Lung (tissue), 17 donors: ENCODE measurements at places on chromosomes 4 and X. TPM values are rescaled to one million over a fixed set of nuclear protein-coding genes. Genes with fewer than 3 reads are reported as not detected.
A peak's percentile ranks its signal among the peaks of the same experiment; 100 is the strongest.

GRCh38 chr4:71187404-71188155, 151.2 kb upstream of the SLC4A4 start:
- peak overlapping the region; percentile 53 for H3K4me3 ChIP-seq
- peak; percentile 78 for DNase-seq
- no peaks in the 10 kb centered on the region for H3K36me3 ChIP-seq
- peaks cover 15% of the 10 kb centered on the region for H3K4me1 ChIP-seq
- peak overlapping the region; percentile 94 for H3K27ac ChIP-seq

Gene PALLD
- 94.7 TPM for total RNA-seq

Gene C1QTNF7
- total RNA-seq: 10.5 TPM

- H3K4me3 ChIP-seq: no peak overlapping the region
- H3K4me1 ChIP-seq: no peaks in the 10 kb centered on the region
- no peaks in the 10 kb centered on the region for H3K27me3 ChIP-seq
- no peaks in the 10 kb centered on the region for H3K36me3 ChIP-seq
- no peak for DNase-seq
- no peak overlapping the region for H3K27ac ChIP-seq
These were observed 14.0 kb upstream of the TTC29 start for GRCh38 chr4:146959692-146960091.

Gene SPATA18
- 33.4 TPM for total RNA-seq

Gene CLCN4
- total RNA-seq: 9.3 TPM

GRCh38 chr4:52234561-52235440, 183.7 kb downstream of the SPATA18 start:
- no peak overlapping the region for H3K27ac ChIP-seq
- H3K4me1 ChIP-seq: no peaks in the 10 kb centered on the region
- no peaks in the 10 kb centered on the region for H3K36me3 ChIP-seq
- no peaks in the 10 kb centered on the region for H3K27me3 ChIP-seq
- no peak overlapping the region for H3K4me3 ChIP-seq

- H3K27ac ChIP-seq: no peak overlapping the region
- no peaks in the 10 kb centered on the region for H3K36me3 ChIP-seq
- no peaks in the 10 kb centered on the region for H3K27me3 ChIP-seq
- H3K4me3 ChIP-seq: no peak overlapping the region
- DNase-seq: peak; percentile 35
These were observed 60.4 kb downstream of the SORCS2 start for GRCh38 chr4:7252510-7253340.

Gene HTN1
- not detected for total RNA-seq

DNA sequence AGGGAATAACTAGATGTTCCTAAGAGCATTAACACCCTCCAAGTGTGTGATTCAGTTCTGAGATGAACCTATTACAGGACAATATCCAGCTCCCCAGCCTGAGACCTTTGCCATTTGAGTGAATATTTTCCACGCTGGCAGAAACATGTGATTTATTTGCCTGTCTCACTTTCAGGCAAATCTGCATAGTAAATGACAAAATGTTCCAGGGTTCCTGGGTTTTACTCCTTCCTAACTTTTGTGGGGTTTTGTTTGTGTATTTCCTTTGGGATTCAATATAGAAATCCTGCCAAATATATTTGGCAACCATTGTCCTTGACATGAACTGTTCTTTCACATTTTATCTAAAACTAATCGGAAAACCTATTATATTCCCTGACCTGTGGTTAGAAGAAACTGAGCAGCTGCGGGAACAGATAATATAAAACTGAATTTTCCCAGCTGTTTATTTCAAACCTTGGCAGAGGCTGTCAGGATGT, 12.5 kb downstream of the F8 start:
- no peak overlapping the region for H3K4me3 ChIP-seq
- no peak overlapping the region for H3K27ac ChIP-seq
- H3K36me3 ChIP-seq: no peaks in the 10 kb centered on the region
- H3K4me1 ChIP-seq: peaks cover 9% of the 10 kb centered on the region
- peak; percentile 60 for DNase-seq
- no peaks in the 10 kb centered on the region for H3K27me3 ChIP-seq

Gene BEX1
- total RNA-seq: 0.89 TPM

- H3K4me3 ChIP-seq: no peak overlapping the region
- H3K36me3 ChIP-seq: no peaks in the 10 kb centered on the region
- no peak overlapping the region for H3K27ac ChIP-seq
- no peaks in the 10 kb centered on the region for H3K4me1 ChIP-seq
- H3K27me3 ChIP-seq: no peaks in the 10 kb centered on the region
These were observed 203.5 kb downstream of the PPARGC1A start for GRCh38 chr4:23686169-23686897.

GRCh38 chr4:36835246-36835645, 409.3 kb upstream of the NWD2 start:
- DNase-seq: no peak
- H3K4me1 ChIP-seq: no peaks in the 10 kb centered on the region
- no peak overlapping the region for H3K4me3 ChIP-seq

DNA sequence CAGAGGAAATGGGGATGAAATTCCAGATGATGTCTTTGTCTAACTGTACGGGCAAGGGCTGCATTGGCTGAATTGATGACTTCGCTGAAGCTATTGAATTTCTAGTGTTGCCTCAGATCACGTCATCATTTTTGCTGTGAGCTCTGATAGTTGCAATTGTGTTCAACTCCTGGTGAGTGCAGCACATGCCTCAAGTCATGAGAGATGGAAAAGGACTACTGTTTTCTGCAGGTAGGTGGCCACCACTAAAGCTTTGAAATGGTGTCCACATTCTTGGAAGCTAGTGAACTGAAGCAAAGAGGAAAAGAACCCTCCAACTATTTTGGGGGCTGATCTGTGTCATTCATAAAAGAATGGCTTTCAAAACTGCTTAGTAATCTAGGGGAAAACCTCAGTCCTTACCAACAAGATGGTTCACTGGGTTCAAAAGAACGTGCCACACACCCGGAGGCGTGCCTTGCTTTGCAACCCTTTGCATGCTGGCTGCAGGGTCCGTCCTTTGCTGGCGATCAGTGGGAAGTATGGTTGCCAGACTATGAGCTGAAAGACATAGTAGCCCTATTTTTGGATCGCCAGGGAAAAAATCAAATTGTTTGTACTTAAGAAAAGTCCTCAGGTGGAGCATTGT, 88.1 kb upstream of the STOX2 start:
- no peaks in the 10 kb centered on the region for H3K36me3 ChIP-seq
- H3K4me1 ChIP-seq: no peaks in the 10 kb centered on the region
- no peaks in the 10 kb centered on the region for H3K27me3 ChIP-seq

Gene SSX2
- total RNA-seq: not detected

Gene BMPR1B
- total RNA-seq: 2.3 TPM

DNA sequence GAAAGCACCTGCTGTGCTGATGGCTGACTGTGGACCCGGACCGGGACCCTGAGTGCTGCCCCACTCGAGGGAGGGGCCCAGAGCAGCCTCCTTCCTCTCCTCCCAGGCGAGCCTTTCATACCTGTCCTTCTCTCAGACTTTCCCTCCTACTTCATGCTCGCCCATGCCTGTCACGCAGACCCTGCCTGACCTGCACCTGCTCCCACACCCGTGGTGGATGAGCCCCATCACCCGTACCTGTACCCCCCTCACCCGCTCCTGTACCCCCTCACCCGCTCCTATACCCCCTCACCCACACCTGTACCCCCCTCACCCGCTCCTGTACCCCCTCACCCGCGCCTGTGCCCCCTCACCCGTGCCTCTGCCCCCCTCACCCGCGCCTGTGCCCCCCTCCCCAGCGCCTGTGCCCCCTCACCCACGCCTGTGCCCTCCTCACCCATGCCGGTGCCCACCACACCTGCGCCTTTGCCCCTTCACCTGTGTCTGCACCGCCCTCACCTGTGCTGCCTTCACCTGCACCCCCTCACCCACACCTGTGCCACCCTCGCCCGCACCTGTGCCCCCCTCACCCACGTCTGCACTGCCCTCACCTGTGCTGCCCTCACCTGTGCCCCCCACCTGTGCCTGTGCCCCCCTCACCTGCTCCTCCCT, 5.8 kb downstream of the MAEA start:
- peaks cover 24% of the 10 kb centered on the region for H3K4me1 ChIP-seq
- no peaks in the 10 kb centered on the region for H3K27me3 ChIP-seq

Gene SHOX
- total RNA-seq: not detected

Gene ZNF630
- 6.7 TPM for total RNA-seq

Gene MCTS1
- total RNA-seq: 35.4 TPM

Gene TACR3
- total RNA-seq: 0.11 TPM

Gene TEX13D
- not detected for total RNA-seq

- H3K4me3 ChIP-seq: no peak overlapping the region
- DNase-seq: no peak
- no peaks in the 10 kb centered on the region for H3K36me3 ChIP-seq
- H3K4me1 ChIP-seq: no peaks in the 10 kb centered on the region
These were observed 21.7 kb upstream of the EGFL6 start for GRCh38 chrX:13547671-13548070.

DNA sequence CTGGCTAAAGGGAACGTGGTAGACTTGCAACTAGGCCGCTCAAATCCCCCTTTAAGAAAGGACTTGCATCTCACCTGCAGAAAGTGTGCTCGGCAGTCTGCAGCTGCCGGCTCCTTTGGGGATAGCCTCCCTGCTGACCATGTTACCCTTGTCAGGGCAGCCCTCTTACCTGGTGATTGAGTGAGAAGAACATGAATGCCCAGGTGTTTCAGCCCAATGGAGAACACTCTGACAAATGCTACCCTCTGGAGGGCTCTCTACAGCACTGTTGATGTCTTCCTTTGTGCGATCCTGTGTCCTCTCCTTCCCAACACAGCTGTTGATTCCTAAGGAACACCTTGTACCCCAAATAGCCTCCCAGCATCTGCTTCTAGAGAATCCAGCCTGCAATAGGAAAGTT, 178.7 kb upstream of the LDB2 start:
- H3K27me3 ChIP-seq: peaks cover 10% of the 10 kb centered on the region
- no peak overlapping the region for H3K4me3 ChIP-seq
- no peak overlapping the region for H3K27ac ChIP-seq
- no peaks in the 10 kb centered on the region for H3K36me3 ChIP-seq
- H3K4me1 ChIP-seq: no peaks in the 10 kb centered on the region
- no peak for DNase-seq

GRCh38 chr4:78768452-78769180, 7.5 kb upstream of the BMP2K start:
- no peak for DNase-seq
- H3K27me3 ChIP-seq: no peaks in the 10 kb centered on the region
- no peak overlapping the region for H3K27ac ChIP-seq

GRCh38 chr4:123776267-123776666, 379.7 kb downstream of the SPRY1 start:
- H3K36me3 ChIP-seq: no peaks in the 10 kb centered on the region
- no peak overlapping the region for H3K4me3 ChIP-seq
- DNase-seq: no peak
- no peaks in the 10 kb centered on the region for H3K4me1 ChIP-seq
- no peaks in the 10 kb centered on the region for H3K27me3 ChIP-seq
- H3K27ac ChIP-seq: no peak overlapping the region

- peak overlapping the region; percentile 51 for H3K4me3 ChIP-seq
- DNase-seq: no peak
- no peaks in the 10 kb centered on the region for H3K27me3 ChIP-seq
- peaks cover 27% of the 10 kb centered on the region for H3K4me1 ChIP-seq
- H3K27ac ChIP-seq: peak overlapping the region; percentile 99
- peaks cover 15% of the 10 kb centered on the region for H3K36me3 ChIP-seq
These were observed 1.2 kb downstream of the TFE3 start for GRCh38 chrX:49041744-49042580.

- H3K36me3 ChIP-seq: no peaks in the 10 kb centered on the region
- H3K27ac ChIP-seq: no peak overlapping the region
- H3K27me3 ChIP-seq: peaks cover 2% of the 10 kb centered on the region
- no peak overlapping the region for H3K4me3 ChIP-seq
These were observed 60.2 kb upstream of the CLDN34 start for GRCh38 chrX:9906919-9907318.

GRCh38 chr4:173411106-173411693, 12.3 kb upstream of the SCRG1 start:
- H3K4me1 ChIP-seq: no peaks in the 10 kb centered on the region
- no peak overlapping the region for H3K4me3 ChIP-seq
- H3K27me3 ChIP-seq: no peaks in the 10 kb centered on the region
- no peak overlapping the region for H3K27ac ChIP-seq
- H3K36me3 ChIP-seq: peaks cover 4% of the 10 kb centered on the region

GRCh38 chr4:110198435-110199416, at the start of gene ELOVL6:
TSS of gene ELOVL6 (minus strand) at chr4:110198615. CDS start at chr4:110198335, 280 bp downstream.
- peak within 1 kb of the TSS; percentile 17 for H3K27ac ChIP-seq
- H3K4me3 ChIP-seq: peak within 1 kb of the TSS; percentile 48
- no peaks in the 10 kb centered on the region for H3K36me3 ChIP-seq
- peaks cover 20% of the 10 kb centered on the region for H3K4me1 ChIP-seq
- H3K27me3 ChIP-seq: no peaks in the 10 kb centered on the region
- DNase-seq: peak; percentile 85

GRCh38 chrX:55908661-55909212, 191.2 kb downstream of the RRAGB start:
- H3K4me3 ChIP-seq: peak overlapping the region; percentile 36
- no peaks in the 10 kb centered on the region for H3K4me1 ChIP-seq
- peak; percentile 27 for DNase-seq

GRCh38 chrX:95974096-95974470, 710.6 kb upstream of the DIAPH2 start:
- H3K36me3 ChIP-seq: no peaks in the 10 kb centered on the region
- H3K27ac ChIP-seq: no peak overlapping the region
- H3K4me3 ChIP-seq: no peak overlapping the region
- H3K27me3 ChIP-seq: no peaks in the 10 kb centered on the region

DNA sequence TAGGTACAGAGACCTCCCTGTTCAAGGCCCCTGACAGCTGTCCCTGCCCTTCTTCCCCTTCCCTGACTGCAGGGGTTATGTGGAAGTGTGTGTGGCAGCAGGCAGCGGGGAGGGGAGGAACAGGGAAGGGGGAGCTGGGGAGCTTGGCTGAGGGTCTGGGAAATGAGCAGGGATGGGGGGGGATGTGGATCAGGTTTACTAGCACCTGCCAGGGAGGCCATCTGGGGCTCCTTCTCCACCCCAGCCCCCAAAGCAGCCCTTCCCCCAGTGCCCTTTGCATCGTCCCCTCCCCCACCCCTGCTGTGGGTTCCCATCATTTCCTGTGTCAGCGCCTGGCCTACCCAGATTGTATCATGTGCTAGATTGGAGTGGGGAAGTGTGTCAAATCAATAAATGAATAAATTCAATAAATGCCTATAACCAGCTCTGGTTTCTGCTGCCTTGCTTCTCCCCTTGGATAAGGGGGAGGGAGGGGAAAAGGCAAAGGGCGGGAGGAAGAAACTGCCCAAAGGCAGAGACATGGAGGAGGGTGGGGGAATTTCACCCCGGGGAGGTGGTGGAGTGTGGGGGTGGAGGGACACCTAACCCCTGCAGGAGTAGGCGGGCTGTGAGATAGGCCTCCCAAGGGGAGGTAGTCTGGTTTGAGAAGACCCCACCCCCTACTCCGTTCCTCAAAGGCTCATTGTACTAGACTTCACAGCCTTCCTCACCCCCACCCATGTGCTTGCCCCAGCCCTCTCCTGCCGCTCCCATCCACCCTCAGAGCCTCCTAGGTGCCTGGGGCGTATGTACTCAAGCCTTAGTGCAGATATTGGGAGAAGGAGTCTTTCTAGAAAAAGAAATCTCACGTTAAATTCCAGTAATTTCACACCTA, 3.2 kb downstream of the CXorf65 start:
- peaks cover 46% of the 10 kb centered on the region for H3K4me1 ChIP-seq
- no peak overlapping the region for H3K27ac ChIP-seq
- H3K27me3 ChIP-seq: no peaks in the 10 kb centered on the region
- H3K4me3 ChIP-seq: no peak overlapping the region
- H3K36me3 ChIP-seq: no peaks in the 10 kb centered on the region
- DNase-seq: peak; percentile 40

Gene IL13RA2
- total RNA-seq: 4.4 TPM

Gene VCX3A
- not detected for total RNA-seq
